Stimulated activated CD8-positive, alpha-beta memory T cell treated with anti-CD3 and anti-CD28 coated beads, Interleukin-7, amount 100 ng/mL, for 1 hour (primary cell): ENCODE measurements at places on chromosomes 7 and 10.
A peak's percentile ranks its signal among the peaks of the same experiment; 100 is the strongest.

DNA sequence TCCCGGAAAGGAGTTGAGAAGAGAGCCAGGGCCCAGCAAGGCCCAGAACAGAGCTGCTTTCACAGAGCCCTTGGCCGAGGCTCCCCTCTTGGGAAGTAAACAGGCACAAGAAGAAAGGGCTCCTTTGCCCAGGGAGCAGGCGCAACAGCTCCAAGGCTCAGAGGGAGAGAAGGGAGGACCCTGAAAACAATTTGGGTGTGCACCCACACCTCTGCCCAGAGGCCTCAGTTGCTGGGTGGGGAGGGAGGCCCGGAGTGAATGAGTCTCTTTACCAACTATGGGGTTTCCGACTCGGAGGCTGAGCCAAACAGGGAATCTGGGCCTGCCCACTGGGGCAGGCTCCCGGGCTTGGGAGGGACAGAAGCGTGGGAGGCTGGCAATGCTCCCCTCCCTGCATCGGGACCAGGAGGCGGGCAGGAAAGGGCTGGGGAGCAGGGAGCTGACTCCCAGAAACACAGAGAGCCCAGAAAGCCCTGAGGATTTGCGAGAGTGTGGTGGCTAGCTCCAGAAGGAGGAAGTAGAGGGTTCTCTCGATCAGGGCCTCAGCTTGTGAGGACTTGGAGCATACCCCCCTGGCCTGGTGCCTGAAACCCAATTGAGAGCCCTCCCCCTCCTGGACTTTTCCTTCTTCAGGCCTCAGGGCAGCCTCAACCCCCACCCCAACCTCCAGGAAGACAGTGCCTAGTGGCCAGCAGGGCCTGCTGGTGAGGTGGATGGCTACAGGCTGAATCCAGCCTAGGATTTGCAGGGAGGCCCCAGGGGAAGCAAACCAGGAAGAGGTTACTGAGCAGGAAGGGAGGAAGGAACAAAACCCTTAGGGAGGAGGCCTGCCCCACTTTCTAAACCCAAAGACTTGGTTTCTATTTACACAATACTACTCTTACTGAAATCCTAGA lies 6.2 kb downstream of the C10orf105 start:
- no peak for DNase-seq

GRCh38 chr10:554182-554848 lies 135.2 kb downstream of the DIP2C start:
- DNase-seq = no peak

GRCh38 chr10:128130051-128130450 lies 3.8 kb upstream of the MKI67 start:
- no peak for DNase-seq

- DNase-seq = peak; percentile 21
Observed at GRCh38 chr10:112375721-112376395, 1.9 kb downstream of the ACSL5 start.

GRCh38 chr7:92034116-92034515 lies 93.5 kb downstream of the AKAP9 start:
- no peak for DNase-seq
